SHP77 (cell line): ENCODE measurements at places on chromosomes 5 and 9.

DNA sequence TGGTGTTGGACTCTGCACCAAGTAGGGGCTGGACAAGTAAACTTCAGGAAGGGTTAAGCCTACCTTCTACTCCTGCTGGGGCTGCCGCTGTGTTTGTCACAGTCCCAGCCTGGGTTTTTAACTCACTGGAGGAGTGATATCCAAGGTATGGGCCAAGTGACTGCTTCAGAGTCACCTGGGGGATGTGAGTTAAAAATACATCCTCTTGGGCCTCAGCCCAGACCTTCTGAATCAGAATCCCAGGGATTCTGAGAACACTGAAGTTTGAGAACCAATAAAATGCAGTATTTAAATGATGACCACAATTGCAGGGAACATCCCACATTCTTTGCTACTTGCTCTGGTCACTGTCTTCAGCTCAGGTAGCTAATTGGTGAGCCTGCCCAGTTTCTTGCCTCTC lies 95.1 kb upstream of the DNAH5 start:
- DNase-seq = no peak

- DNase-seq = no peak
Measured at GRCh38 chr5:95923918-95924544, 37.6 kb downstream of the ELL2 start.

DNA sequence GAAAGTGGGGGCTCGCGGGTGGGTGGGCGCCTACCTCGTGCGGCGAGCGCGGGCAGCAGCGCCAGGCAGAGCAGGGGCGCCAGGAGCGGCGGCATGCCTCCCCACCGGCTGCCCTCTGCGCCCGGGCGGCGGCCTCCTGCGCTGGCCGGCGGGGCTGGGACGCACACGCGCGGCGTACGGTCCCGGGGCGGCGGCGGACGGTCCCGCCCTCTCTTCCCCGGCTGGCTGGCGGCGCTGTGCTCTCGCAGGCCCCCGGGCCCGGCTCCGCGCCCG lies 220 bp downstream of the NOTCH1 start:
- no peak for DNase-seq

DNA sequence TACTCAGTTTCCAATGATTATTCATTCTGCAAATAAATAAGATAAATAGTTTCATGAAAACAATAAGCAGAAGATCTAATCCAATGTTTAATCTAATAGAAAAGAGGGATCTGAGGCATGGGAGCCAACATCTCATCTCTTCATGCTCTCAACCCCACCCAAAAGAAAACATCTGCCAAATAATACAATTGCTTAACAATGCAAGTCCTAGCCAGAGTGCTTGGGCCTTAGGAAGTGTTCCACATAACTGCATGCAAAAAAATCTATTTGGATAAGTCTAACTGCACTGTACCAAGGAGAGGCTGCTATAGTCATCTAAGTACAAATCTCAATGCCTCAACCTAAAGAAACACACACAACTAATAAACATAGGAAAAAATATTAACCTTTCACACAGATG lies 606.0 kb downstream of the CDH9 start:
- DNase-seq = no peak

- DNase-seq = no peak
Measured at GRCh38 chr5:160274483-160274931, 37.9 kb downstream of the CCNJL start.
